DMS79 treated with DMSO at 0.1 percent for 48 hours (cell line): ENCODE measurements at places on chromosomes 4 and X.
A peak's percentile ranks its signal among the peaks of the same experiment; 100 is the strongest.

DNA sequence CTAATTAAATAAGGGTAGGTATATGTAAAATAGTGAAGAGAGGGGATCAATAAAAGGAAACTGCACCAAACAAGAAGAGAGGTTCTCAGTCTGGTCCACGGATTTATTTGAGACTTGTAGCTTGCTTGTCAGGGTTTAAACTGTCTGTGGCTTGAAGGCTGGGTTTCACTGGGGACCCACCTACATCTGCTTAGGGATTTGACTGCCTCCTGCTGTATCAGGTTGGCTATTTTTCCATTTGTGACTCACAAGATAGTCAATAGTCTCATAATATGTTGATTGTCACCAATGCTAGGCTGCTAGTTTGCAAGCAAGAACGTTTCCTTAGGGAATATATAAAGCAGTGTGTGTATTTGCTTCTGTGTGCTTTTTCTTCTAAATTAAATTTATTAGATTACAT lies 1950.7 kb upstream of the IGFBP7 start:
- DNase-seq, result no peak

DNA sequence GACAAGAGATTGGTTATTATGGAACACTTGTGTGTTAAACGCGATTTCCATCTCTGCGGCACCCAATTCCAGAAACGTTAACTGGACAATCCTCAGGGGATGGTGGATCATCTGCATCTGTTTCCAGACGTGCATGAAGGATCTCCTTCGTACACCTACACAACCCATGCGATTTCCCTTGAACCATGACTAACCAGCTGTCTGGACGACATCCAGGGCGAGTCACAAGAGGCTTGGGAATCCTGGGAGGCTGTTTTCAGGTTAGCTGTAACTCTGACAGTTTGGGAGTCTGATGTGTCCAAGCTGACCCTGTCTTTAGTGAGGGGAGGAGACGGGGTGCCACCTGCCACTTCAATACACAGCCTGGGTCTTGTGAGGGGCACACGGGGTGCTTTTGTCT lies 84.5 kb downstream of the GATB start:
- no peak for DNase-seq

- DNase-seq, result no peak
These were observed 74.4 kb downstream of the FTHL17 start for GRCh38 chrX:30997411-30997810.

GRCh38 chrX:65610040-65610439 lies 57.4 kb upstream of the MSN start:
- DNase-seq, result no peak

DNA sequence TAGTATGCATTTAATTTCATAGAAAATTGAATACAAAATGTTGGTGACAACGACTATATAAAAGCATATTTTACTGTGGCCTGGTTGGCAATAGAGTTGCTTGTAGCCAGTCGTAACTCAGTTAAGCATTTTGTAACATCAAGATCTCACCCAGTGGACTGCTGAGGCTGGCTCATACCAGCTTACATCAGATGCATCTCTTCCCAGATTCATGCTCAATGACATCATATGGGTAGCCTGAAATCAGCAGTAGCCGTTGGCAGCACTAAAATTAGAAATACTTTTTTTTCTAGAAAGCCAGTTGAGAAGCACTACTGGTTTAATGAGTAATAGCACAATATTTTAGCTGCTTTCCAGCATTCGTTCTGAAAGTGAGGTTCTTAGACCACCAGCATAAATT lies 341.2 kb downstream of the TECRL start:
- DNase-seq, result no peak

- DNase-seq, result no peak
These were observed 1215.8 kb downstream of the RAPGEF2 start for GRCh38 chr4:160318567-160319220.

GRCh38 chr4:74319470-74319869 lies 11.2 kb downstream of the EPGN start:
- DNase-seq, result no peak

GRCh38 chrX:30910124-30910860 lies 21.2 kb upstream of the TAB3 start:
- no peak for DNase-seq

- no peak for DNase-seq
These were observed 555.3 kb downstream of the TRAM1L1 start for GRCh38 chr4:116530048-116530447.

- DNase-seq, result peak; percentile 19
These were observed 67.6 kb upstream of the DCLK2 start for GRCh38 chr4:150010525-150011126.
